Right renal pelvis (tissue), 4 donors: ENCODE measurements at places on chromosomes 6 and 20. TPM values are rescaled to one million over a fixed set of nuclear protein-coding genes. Genes with fewer than 3 reads are reported as not detected.

- DNase-seq, result no peak
These were observed 105.4 kb upstream of the PLEKHG1 start for GRCh38 chr6:150494241-150494640.

DNA sequence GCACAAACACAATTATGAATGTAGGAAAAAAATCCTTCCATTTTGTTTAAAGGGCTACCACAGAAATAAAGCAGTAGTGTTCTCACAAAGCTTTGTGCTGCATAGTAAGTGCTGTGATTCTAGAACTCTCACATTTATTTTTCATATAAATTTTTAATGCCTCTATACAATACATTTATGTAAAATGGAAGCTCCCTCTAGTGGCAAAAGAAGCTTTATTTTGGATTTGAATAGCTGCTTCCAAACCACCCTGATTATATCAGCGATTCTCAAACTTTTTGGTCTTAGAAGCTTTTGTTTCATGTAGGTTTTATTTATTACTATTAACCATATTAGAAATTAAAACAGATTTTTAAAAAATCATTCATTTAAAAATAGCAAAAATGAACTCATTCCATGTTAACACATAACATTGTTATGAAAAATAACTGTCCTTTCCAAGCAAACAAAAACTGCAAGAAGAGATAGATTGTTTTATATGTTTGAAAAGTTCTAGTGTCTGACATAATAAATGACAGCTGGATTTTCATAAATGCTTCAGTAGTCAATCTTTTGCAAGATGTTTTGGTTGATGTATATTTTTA lies 38.4 kb downstream of the HS3ST5 start:
- DNase-seq, result no peak

DNA sequence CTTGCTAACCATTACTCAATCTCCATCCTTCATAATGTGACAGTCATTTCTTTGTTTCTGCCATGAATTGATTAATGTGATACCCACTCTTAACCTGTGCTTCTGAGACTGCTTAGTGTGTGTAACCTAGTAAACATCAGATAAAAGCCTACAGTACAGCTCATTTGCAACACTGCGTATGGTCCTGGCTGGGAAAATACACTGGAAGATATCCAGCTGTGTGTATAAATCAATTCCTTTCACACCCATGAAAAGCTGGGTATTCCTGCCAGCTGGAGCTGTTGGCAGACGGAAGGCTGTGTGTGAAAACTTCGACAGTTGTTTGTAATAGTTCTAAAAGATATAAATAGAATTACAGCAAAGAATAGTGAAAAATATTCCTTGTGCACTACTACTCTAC lies 509.2 kb downstream of the FRK start:
- no peak for DNase-seq

GRCh38 chr20:44580581-44581268 lies 1.7 kb upstream of the PKIG start:
- DNase-seq, result no peak

DNA sequence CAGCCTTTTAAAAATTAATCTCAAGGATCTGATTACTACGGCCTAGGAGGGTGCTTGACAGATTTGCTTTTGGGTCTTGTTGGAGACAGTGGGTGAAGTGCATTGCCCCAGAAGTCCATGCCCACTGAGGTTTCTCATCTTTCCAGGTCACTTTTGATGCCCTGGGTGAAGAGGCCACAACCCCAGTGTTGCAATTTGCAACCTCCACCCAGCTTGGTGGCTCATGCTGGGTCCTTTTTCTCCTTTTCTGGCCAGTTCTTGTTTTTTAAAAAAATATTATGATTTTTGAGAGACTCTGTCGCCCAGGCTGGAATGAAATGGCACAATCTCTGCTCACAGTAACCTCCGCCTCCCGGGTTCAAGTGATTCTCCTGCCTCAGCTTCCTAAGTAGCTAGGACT lies 9.4 kb downstream of the STX11 start:
- DNase-seq, result no peak

Gene MOXD1
- 303 TPM for polyA plus RNA-seq

Gene BHLHE23
- polyA plus RNA-seq, result not detected

Gene RNASET2
- polyA plus RNA-seq, result 71.3 TPM

Gene C2
- 4.3 TPM for polyA plus RNA-seq
